ENCODE measurements at places on chromosomes 4 and X.

- no peak for DNase-seq
These were observed 328.3 kb downstream of the UNC5C start for GRCh38 chr4:95220205-95221175.

DNA sequence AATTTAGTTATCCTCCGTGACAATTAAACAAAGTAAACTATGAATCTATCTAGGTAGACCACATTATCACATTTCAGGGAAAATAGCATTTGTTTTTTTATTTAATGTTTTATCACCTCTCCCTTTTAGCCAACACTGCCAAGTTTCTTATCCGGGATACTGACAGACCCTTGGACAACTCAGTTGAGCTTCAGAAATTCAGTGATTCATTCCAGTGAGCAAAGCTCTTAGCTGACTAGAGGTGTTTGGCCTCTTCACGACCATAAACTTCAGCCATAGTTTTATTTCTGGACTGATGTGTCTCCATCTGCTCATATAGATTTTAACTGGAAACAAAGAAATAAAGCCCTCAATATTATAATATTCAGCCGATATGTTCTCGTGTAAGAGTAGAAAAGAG is 15.2 kb downstream of the SLITRK2 start:
- no peak for DNase-seq

DNA sequence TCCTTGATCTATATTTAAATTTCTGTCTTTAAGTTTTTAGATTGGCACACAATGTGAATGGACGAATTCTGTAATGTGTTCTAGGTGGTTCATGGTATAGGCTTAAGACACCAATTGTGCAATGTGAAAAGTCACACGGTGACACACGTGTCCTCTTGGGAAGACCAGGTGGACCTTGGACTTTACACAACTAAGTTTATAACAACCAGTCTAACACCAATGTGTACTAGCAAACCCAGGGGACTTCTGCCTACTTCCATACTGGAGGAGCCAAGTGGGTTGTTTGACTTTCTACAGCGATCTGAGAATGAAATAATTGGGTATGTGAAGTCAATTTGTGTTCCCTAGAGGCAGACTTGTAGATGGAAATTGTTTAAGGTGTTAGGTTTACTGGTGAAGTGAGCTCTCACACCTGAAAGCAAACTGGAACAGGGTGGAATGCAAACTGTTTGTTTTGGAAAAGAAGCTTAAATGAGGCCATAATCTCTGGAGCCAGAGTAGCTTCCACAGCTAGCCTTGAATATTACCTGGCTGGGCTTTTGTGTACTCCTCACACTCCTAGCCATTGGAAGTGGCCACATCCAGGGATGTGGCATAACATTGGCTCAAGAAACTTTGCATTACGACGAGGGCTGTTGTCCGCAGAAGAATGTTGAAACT is 45.9 kb upstream of the WDR1 start:
- DNase-seq, result no peak

GRCh38 chrX:72045552-72046277 is 86.0 kb downstream of the RTL5 start:
- no peak for DNase-seq

DNA sequence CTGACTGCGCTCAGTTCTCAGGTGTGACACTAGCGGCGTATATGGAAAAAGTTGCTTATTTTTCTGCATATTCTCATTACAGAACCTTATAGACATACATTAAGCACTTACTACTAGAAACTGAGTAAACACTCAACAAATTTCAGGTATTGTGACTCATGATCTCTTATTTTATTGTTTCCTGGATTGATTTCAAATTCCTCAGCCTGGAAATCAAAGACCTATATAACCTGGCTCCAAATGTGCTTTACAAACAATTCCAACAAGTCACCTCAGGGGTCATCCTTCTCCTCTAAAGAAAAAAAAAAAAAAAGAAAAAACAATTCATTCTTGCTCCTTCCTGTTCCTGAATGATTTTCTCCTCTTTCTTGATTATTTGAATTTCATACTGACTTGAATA is 152.3 kb downstream of the ADAM29 start:
- no peak for DNase-seq

DNA sequence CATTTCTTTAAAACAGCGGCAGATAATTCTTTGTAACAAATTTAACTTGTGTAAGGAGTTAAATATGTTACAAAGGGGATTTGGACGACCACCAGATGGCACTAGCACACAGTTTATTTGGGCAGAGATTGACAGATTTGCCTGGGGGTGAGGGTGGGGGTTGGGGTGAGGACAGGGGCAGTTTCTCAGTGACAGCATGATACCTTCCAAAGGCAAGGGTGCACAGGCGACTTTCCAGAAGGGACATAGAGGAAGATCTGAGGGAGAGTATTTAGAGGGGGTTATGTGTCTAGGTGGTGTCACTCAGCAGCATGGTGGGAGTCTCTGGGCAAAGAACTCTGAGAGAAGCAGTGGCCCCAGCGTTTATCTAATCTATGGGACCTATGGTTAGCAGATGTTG is 9.6 kb upstream of the TMA16 start:
- DNase-seq, result peak; percentile 53

DNA sequence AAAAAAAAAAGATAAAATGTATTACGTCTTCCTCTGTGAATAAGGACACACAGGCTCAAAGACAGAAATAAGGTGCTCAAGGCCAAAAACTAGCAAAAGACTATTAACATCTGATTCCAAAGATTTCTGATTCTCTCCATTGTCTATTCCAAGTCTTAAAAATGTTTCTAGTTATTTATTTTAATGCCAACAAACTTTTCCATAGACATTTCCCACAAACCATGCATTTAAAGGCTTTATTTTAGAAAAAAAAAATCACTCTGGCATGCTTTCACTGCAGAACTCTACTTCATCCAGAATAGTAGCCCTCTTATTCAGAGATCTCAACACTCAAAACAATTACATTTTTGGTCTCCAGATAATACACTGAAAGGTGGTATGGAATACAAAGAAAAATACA is 545.0 kb upstream of the TENM3 start:
- no peak for DNase-seq

DNA sequence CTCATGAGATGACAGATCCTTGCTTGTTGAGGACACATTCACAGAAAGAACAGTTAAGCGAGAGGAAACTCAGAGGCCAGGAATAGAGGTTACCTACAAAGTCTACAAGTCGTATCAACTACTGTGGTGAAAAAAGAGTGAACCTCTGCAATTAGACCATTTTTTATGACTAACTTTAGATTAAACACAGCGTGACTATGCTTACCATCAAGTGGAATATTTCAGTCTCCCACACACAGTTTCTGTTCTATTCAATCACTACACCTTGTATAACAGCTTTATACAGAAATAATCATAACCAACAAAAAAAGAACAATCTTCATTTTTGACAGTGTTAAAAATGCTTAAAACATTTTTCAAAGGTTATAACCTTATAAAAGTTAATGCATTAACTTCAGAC is 46.6 kb downstream of the ADAMTS3 start:
- no peak for DNase-seq

- DNase-seq, result no peak
These were observed 172.3 kb upstream of the RPS6KA3 start for GRCh38 chrX:20438871-20439526.

GRCh38 chr4:158836828-158837449 is 68.1 kb downstream of the FNIP2 start:
- no peak for DNase-seq

GRCh38 chrX:53078943-53079342 is 3.2 kb upstream of the TSPYL2 start:
- no peak for DNase-seq

DNA sequence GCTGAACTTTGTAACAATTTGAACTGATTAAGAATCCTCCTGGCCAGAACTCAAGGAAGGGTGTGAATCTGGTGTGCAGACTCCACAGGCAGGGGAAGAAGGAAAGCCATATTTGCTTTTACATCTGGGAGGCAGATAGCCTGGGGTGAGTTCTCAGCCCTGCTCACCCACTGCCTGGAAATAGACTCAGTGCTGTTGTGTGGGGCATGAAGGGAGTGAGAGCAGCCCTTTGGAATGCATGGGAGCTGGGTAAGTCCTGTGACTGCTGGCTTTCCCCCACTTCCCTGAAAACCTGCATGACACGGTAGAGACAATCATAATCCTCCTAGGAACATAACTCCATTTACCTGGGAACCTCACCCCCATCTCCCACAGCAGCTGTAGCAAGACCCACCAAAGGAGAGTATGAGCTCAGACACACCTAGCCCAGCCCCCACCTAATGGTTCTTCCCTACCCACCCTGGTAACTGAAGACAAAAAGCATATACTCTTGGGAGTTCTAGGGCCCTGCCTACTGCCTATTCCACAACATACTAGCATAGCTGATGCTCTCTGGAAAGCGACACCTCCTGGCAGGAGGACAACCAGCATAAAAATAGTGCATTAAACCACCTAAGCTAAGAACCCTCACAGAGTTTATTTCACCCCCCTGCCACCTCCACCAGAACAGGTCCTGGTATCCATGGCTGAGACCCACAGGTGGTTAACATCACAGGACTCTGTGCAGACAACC is 59.3 kb upstream of the UBQLN2 start:
- no peak for DNase-seq

- no peak for DNase-seq
These were observed 37.7 kb upstream of the TASL start for GRCh38 chrX:30615229-30615628.

DNA sequence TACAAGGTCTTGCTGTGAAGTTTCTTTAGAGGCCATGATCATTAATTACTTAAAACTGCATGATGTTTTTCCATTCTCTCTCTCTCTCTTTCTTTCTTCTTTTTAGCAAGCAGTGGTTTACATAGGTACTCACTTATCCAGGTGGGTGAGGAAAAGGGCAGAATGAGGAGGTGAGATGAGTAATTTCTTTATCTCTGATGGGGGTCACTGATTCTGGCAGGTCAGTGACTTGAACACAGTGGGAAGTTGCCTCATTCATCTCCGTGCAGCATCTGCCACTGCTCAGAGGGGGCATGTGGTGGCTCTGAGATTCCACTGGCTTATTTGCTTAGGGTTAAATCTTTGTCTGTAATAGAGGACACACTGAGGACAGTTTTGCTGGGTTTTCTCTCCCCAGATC is 62.6 kb downstream of the FAM114A1 start:
- no peak for DNase-seq

DNA sequence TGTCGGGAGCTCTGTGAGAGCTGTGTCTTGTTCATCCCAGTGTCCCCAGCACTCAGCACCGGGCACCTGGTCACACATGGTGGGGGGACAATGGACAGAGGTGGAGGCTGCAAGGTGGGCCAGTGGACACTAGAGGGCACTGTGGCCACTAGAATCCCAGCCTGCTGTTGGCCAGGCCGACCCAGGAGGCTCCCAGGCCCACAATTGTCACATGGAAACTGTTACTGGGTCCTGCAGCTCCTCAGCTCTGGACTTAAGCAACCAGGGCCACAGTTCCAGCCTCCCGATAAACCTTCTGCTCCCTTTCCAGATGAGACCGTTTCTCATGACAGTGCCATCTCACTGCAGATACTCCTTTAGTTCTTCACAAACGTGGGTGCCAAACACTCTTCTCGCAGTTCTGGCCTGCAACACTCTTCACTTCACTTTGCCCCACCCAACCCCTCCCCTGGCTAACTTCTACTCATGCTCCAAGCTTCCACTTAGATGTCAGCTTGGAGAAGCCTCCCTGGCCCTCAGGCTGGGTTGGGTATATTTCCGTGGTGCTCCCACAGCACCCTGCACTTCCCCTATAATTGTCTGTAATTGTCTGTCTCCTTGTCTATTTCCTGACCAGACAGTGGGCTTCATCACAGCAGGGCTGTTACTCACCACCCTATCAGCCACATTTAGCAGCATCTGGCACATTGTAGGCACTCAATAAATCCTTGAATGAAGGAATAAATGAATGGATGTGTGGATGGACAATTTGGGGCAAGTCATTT is 3.5 kb upstream of the IQSEC2 start:
- DNase-seq, result peak; percentile 82

GRCh38 chr4:149706942-149707341 is 108.7 kb downstream of the IQCM start:
- no peak for DNase-seq

DNA sequence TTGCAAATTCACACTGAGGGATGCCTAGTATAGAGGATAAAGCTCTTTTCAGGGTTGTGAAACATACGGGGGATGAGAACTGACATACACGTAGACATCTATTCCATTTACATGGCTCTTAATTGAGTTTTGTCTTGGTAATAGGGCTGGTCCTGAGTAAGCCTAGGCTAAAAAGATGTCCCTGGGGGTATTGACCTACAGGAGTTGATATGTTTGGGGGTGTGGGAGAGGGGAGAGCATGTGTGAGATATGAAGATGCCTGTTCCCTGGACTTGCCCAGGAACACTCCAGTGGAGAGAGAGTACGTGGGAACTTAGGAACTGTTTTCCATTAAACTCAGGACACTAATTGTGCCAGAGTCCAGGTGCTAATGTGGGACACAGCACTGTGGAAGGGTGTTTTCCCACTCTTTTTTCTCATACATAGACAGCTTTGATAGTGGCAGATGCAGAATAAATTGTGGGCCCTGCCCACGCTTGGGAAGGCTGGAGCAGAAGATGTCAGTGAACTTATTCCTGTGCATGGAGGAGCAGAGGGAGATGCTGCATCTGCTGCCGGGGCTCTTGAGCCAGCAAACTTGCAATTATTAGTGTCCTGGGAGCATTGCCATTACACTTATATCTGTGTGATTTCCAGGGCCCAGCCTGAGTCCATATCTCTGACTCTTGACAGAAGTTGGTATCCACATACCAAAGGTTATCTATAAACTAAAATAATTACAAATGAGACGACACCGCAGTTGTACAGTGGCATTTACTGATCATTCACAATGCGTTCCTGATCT is 20.7 kb downstream of the SYNPO2 start:
- DNase-seq, result peak; percentile 49

DNA sequence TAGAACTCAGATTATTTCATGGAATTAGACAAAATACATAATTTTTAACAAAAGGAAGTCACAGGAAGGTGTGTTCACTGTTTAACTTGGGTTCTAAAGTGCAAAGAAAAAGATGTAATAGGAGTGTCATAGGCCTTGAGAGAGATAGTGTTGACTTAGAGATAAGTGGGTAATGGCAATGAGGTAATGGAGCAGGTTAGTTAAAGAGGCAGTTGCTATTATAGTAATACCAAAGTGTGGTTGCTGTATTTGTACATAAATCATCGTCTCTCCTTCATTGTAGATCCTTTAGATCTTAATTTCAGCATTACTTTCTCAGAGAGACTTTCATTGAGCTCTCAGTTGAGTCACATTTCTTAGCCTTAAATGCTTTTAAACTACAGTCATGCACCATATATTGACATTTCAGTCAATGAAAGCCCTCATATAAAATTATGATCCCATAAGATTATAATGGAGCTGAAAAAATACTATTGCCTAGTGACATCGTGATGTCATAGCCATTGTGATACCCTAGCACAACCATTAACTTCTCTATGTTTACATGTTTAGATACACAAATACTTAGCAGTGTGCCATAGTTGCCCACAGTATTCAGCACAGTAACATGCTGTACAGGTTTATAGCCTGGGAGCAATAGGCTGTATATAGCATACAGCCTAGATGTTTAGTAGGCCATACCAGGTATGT is 245.4 kb downstream of the ADGRL3 start:
- DNase-seq, result no peak

DNA sequence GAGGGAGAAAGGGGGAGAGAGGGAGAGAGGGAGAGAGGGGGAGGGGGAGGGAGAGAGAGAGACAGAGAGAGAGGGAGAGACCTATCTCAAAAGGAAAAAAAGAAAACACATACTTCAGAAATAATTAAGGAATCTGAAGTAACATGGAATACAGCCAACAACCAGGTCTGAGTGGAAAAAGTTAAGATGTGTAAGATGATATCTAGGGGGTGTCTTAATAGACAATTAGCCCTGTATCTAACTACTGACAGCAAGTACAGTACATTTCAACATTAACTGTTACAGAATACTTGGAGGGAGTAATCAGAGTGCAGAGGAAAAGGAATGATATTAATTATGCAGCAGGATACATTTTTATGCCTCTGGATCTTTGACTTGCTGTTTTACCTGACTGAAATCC is 22.4 kb downstream of the NUP54 start:
- no peak for DNase-seq

Measured in right cardiac atrium (tissue), 5 donors.